ENCODE measurements at places on chromosomes 2 and 18.

DNA sequence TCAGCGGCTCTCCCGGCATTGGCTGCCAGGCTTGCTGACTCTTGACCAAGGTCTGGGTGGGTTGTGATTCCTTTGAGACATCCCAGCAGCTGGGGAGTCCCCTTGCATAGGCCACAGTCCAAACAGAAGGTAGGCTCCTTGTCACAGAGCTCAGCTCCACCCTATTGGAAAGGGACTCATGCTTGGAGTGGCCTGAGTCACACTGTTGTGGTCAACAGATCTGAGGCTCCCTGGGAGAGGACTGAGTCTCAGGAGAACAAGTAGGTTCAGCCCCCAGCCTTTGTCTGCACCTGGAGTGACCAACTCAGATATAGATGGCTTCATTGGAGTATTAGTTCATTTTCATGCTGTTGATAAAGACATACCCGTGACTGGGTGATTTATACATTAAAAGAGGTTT lies 32.1 kb upstream of the SH3BP4 start:
- DNase-seq: no peak

GRCh38 chr2:149679286-149679685 lies 91.7 kb upstream of the MMADHC start:
- DNase-seq: no peak

DNA sequence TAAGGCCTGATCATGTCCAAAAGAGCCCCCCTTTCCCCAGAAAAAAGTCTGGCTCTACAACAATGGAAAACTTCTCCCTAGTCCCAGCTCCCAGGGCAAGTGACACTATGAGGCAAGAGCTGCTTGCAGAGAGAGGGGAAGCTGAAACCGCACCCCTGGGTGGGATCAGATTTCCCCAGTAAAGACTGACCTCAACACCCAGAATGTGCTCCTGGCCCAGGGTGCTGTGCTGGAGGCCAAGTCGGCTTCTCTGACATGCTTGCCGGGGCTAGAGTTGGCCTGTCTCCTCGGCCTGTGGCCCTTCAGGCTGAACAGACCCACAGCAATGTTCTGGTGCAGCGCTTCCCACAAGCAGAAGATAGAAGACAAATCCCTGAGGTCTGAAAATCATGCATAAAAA lies 18.4 kb upstream of the ST8SIA3 start:
- no peak for DNase-seq

DNA sequence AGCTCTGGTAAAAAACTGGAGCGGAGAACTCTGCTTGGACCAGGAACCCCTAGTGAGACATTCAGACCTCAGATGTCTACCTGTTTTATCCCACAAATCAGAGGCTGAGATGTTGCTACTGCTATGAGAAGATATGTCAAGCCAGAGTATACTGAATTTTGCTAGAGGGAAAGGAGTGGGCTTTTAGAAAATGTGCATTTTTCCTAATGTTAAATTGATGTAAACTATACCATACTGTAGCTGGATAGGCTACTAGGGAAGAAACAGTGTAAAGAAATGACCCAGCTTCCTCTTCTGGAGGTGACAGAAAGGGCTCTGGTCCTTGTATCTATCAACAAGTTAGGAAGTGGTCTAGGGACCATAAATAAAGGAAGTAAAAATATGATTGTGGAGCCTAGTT lies 65.0 kb downstream of the SLC39A10 start:
- DNase-seq: no peak

DNA sequence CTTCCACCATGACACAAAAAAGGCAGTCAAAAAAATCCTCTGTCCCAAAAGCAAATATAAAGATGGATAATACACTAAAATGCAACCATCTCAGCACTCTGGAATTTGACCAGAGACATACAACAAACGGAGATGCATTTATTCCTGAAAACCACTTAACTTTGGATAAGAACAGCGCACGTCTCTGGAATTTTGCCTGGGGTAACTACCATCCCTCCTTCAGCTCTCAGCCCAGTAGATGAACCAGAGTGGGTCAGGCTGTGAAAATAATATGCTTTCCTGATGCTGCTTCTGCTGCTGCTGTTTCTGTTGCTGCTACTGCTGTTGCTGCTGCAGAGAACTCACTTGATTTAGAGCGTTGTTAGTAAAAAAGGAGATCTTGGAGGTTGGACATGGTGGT lies 133.8 kb upstream of the ACVR2A start:
- DNase-seq: no peak

GRCh38 chr2:75243219-75243618 lies 43.9 kb upstream of the TACR1 start:
- no peak for DNase-seq
